SIG-M5 (cell line): ENCODE measurements at places on chromosomes 7 and 10.
A peak's percentile ranks its signal among the peaks of the same experiment; 100 is the strongest.

GRCh38 chr7:93715234-93715633 lies 140.7 kb upstream of the CALCR start:
- DNase-seq, result no peak

GRCh38 chr10:79320820-79321493 lies 26.3 kb upstream of the PPIF start:
- DNase-seq, result peak; percentile 64

DNA sequence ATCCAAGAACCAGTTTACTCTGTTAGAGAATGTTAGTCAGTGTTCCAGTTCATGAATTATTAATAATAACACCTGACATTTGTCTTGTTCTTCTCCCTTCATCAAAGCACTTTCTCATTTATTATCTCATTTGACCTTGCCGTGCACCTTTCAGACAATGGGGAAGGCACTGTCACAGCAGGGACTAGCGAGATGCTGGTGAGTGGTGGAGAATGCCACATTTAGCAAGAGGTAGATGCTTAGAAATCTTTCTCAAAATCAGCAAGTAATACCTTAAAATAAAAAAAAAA lies 34.2 kb upstream of the XRCC2 start:
- no peak for DNase-seq

- no peak for DNase-seq
These were observed 88.8 kb upstream of the ANLN start for GRCh38 chr7:36300696-36301350.

DNA sequence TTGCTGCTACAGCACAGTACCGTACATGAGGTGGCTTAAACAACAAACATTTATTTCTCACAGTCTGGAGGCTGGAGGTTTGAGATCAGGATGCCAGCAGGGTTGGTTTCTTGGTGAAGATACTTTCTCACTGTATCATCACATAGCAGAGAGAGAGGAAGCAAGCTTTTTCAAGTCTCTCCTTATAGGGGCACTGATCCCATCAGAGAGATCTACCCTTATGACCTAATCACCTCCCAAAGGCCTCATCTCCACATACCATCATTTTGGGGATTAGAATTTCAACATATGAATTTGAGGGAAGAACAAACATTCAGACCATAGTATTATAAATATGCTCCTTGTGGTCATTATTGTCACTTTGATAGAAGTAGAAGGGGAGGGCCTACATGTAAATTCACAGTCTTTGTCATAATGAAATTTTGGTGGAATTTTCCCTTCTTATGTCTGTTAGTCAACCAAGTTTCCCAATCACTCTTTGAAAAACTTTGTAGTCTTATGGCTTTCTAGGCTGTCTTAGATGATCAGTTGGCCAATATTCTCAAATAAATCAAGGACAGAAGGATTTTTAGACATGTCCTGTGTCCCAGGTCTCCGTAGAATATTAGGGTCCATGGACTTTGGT lies 606.2 kb downstream of the LRMDA start:
- DNase-seq, result no peak

GRCh38 chr7:138515001-138515528 lies 55.0 kb downstream of the TRIM24 start:
- DNase-seq, result no peak

DNA sequence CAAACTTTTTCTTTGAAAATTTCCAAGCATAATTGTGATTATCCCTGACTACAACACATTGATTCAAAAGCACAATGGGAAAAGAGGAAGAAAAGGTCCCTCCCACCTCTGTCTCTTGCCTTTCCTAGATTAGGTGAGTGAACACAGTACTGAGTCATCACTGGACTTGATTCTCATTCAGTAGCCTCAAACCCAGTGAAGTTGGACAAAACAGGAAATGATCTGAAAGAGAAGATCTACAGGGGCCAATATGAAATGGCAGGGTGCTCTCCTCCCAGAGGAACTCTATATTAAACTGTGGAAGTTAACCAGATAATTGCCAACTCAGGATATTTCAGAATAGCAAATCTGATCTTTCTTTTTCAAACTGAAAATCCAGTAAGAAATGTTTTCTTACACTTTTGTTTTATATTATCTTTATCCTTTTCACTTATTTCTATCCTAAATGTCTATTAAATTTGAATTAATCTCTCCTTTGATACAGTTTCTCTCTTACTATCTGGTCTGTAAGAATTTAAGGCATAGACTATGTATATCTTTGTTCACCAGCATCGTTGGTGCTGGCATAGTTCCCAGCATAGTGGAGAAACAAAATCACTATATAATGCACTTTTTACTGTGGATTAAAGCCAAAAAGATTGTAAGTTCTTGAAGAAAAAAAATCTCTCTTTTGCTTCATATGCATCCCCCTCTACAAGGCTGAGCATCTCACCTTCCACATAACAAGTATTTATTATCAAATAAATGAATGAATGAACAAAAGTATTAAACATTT lies 41.4 kb upstream of the IKZF1 start:
- no peak for DNase-seq

- peak; percentile 3 for DNase-seq
These were observed 66.7 kb upstream of the PDZD8 start for GRCh38 chr10:117441812-117442443.

- no peak for DNase-seq
These were observed 1.2 kb downstream of the GET4 start for GRCh38 chr7:877312-878232.

DNA sequence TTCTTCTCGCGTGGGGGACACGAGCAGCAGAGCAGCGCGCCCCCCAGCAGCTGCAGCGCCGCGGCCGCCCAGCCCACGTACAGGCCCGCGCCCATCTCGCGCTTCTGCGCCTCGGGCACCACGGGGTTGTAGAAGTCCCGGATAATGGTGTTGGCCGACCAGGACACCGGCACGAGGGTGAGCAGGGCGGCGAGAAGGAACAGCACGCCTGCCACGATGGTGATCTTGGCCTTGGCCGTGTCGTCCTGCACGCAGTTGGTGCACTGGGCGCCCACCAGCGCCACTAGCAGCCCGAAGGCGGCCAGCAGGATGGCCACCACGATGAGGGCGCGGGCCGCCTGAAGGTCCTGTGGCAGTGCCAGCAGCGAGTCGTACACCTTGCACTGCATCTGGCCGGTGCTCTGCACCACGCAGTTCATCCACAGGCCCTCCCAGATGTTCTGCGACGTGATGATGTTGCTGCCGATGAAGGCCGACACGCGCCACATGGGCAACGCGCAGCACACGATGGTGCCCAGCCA lies 529 bp downstream of the CLDN3 start:
- DNase-seq, result no peak

GRCh38 chr10:70967591-70968587 lies 79.5 kb upstream of the PCBD1 start:
- no peak for DNase-seq

DNA sequence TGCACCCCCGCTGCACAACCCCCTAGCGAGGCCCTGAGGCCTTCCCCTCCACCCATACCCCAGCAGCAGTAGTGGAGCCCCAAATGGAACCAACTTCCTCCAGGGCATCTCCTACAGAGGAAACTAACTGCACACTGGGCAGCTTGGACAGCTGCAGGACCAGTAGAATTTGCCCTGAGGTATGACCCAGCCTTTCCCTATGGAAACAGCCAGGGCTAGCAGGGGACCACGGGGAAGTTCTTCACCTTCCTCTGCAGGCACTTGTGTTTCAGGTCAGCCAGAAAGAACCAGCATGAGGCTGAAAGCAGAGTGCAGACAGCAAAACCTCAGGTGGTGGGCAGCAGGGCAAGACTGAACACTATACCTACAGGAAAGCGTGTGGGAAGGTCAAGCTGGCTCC lies 5.7 kb upstream of the EEPD1 start:
- DNase-seq, result no peak

- no peak for DNase-seq
These were observed 27.1 kb downstream of the VIPR2 start for GRCh38 chr7:159117366-159118196.

- DNase-seq, result no peak
These were observed 22.6 kb upstream of the ICA1 start for GRCh38 chr7:8284606-8285005.

DNA sequence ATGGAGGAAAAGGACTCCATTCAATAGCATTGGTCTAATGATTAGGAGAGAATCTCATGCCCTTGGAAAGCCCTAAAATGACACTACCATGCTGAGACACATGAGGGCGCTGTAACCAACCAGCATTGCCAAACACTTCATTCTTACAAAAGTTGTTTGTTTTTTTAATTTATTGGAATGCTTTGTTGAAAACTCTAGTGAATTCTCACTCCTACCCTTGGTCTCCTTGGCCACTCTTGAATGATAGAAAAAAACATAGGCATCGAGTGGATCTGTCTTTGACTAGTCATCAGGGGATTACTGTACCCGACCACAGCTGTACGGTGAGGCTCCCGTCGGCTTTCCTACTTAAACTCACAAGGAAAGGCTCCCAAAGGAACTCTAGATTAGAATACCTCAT lies 29.3 kb upstream of the ADD3 start:
- no peak for DNase-seq

DNA sequence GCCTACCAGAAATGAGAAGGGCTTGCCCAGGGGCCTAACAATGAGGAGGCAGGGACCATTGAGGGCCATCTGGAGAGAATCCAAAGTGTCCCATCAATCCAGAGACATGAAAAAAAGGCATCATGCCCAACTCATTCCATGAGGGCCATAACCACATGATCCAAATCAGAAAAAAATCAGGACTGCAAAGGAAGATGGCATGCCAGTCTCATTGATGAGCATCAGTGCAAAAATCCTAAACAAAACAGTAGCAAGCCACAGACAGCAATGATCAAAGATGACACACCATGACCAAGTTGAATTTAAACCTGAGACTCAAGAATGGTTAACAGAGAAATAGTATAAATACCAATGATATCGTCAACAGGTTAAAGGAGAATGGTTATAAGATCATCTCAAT lies 7.0 kb upstream of the CYP3A4 start:
- DNase-seq, result no peak

DNA sequence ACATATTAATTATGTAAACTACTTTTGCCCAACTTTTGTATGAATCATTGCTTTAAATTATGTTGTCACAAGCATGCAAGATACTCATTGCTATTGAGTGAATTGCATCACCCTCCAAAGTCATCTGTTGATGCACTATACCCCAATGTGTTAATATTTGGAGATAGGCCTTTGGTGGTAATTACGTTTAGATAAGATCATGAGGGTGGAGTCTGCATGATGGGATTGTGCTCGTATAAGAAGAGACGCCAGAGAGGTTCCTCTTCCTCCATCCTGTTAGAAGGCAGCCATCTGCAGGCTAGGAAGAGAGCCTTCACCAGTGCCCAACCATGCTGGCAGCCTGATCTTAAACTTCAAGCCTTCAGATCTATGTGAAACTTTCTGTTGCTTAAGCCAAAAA lies 95.3 kb upstream of the MAGI2 start:
- no peak for DNase-seq

GRCh38 chr7:134515569-134516468 lies 11.5 kb upstream of the AKR1B10 start:
- no peak for DNase-seq

DNA sequence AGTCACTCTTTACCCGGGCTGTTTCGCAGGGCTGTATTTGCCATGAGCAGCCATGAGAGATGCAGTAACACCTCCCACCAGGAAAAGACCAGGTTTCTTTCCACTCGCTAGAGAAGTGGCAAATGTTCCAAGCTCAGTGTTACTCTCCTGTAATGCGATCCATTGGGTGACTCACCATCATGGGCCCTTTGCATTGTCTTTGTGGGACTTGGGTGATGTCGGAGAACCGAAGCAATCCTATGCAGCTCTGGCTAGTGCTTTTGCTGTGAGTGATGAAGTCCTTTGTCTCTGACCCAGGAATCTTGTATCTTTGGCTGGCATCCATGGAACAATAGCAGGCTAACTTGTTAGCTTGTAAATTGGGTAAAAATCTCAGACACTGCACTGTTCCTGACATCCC lies 40.0 kb downstream of the GHRHR start:
- DNase-seq, result no peak

GRCh38 chr7:50721661-50722259 lies 60.9 kb downstream of the GRB10 start:
- no peak for DNase-seq

DNA sequence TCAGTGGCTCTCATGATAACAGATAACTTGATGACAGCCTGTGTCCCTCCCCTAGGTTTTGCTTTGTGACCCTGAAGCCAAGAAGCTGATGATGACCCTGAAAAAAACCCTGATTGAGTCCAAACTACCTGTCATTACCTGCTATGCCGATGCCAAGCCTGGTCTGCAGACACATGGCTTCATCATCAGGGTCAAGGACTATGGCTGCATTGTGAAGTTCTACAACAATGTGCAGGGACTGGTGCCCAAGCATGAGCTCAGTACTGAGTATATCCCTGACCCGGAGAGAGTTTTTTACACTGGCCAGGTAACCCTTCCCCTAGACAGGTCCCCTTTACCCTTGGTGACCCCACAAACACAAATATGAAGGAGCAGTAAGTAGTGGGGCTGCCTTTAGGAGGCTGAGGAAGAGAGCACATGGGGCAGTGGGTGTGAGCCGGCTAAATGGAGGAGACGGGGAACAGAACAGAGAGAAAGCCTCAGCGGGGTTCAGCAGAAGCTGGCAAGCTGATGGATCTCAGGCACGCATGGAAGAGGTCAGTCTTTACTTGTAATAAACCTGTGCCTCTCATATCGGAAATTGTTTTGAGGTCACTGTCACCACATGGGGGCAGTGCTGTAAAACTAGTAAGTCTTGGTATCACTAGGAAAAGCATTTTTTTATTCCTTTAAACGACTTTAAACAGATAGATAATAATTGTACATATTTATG lies 20.2 kb downstream of the PDCD11 start:
- no peak for DNase-seq

GRCh38 chr7:103296901-103297836 lies at the start of gene PMPCB:
Gene PMPCB (plus strand): TSS chr7:103297435. CDS start chr7:103297460, 25 bp downstream.
- DNase-seq, result peak; percentile 27

- no peak for DNase-seq
These were observed 82.5 kb downstream of the EGFR start for GRCh38 chr7:55101359-55101758.

DNA sequence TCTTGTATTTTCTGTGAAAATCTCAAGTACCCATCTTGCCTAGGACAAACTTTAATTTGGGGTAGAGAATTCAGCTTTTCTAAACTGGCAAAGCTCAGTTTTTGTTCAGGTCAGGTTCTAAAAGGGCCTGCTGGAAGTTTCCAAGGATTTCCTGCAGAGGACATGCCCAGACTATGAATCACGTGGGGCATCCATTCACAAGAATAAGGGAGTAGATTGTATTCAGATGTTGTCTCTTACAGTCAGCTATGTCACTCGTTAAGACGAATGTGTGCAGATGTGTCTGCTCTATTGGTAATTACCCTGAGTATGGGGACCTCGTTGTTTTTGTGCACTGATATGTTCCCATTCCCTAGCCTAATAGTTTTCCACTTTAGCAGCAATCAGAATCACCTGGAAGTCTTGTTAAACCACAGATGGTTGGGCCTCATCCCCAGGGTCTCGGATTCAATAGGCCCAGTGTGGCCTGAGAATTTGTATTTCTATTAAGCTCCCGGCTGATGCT lies 81.0 kb upstream of the ITPRID1 start:
- no peak for DNase-seq
